ENCODE measurements at places on chromosomes 2 and 18.

- DNase-seq, result no peak
Observed at GRCh38 chr18:31876707-31877106, 66.2 kb downstream of the TRAPPC8 start.

GRCh38 chr18:46917108-46917802, at the start of the genes KATNAL2 and PIAS2:
Gene KATNAL2 (plus strand): TSS chr18:46917602. CDS start chr18:46946873, 29,271 bp downstream.
Gene PIAS2 (minus strand): TSS chr18:46917507. CDS start chr18:46917345, 162 bp downstream.
- DNase-seq, result peak; percentile 25

DNA sequence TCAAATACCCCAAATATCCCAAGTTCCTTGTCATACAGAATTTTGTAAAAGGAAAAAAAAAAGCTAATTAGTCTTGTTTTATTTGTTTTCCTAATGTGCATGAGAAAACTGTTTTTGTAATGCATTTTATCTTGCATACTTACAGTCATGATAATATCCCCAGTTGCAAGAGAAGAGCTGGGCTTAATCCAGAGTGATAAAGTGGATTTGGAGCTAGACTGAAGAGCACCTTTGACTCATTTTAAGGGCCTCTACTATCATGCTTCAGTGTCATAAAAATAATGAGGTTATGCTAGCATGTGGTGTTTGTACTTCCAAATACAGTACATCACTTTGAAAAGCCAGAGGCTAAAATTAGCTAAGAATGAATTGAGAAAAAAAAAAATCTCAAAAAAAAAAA, 26.4 kb downstream of the ARHGAP15 start:
- no peak for DNase-seq

GRCh38 chr18:6106091-6106685, 210.9 kb upstream of the TMEM200C start:
- no peak for DNase-seq

GRCh38 chr18:67154979-67155378, 361.5 kb downstream of the DSEL start:
- no peak for DNase-seq

GRCh38 chr2:49600524-49600923, 446.2 kb upstream of the FSHR start:
- no peak for DNase-seq

- DNase-seq, result no peak
Observed at GRCh38 chr18:80159713-80160636, 50.9 kb downstream of the ADNP2 start.

DNA sequence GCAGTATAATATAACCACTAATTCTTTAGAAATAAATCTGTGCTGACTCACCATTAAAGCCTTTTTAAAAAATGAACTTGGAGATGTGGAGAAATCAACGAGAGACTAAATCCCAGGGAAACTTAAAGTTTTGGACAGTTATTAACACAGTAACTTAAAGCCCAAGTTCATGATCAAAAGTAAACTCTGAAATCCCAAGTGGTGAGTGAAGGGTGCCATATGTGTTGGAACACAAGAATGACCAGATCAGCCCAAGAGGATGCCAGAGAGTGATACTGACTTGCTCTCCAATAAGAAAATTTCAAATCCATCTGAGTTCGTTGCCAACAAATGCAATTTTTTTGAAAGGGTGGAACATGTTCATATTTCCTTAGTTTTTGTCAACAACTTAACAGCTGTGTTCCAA, 838.1 kb upstream of the ACVR2A start:
- peak; percentile 74 for DNase-seq

DNA sequence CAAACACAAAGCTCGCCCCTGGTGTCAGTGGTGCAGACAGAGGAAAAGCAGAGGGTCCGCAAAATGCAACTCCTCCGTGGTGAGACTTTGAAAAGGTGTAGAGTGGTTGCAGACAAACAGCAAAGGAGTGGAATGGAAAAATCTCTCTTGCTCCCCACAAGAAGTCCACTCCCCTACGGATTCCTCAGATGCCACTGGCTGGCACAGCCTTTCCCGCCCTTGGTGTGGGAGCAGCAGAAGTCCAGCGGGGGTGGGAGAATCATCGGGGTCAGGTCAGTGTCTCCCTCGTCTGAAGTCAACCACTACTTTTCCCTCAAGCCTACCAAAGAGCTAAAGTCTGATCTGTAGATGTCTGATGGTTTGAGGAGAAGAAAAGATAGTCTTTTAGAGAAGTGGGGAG, 22.3 kb upstream of the B3GNT7 start:
- no peak for DNase-seq

GRCh38 chr2:232781765-232782164, 5.4 kb upstream of the KCNJ13 start:
- DNase-seq, result peak; percentile 69

DNA sequence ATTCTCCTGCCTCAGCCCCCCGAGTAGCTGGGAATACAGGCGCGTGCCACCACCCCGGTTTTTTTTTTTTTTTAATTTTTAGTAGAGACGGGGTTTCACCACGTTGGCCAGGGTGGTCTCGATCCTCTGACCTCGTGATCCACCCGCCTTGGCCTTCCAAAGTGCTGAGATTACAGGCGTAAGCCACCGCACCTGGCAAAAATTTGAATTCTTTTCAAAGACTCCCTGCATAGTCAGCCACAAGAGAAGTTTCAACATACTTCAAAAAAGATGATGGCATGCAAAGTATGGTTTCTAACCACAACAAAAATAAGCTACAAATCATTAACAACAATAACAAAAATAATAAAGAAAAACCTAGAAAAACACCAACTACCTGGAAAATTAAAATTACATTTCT, 22.0 kb downstream of the HYCC2 start:
- no peak for DNase-seq

DNA sequence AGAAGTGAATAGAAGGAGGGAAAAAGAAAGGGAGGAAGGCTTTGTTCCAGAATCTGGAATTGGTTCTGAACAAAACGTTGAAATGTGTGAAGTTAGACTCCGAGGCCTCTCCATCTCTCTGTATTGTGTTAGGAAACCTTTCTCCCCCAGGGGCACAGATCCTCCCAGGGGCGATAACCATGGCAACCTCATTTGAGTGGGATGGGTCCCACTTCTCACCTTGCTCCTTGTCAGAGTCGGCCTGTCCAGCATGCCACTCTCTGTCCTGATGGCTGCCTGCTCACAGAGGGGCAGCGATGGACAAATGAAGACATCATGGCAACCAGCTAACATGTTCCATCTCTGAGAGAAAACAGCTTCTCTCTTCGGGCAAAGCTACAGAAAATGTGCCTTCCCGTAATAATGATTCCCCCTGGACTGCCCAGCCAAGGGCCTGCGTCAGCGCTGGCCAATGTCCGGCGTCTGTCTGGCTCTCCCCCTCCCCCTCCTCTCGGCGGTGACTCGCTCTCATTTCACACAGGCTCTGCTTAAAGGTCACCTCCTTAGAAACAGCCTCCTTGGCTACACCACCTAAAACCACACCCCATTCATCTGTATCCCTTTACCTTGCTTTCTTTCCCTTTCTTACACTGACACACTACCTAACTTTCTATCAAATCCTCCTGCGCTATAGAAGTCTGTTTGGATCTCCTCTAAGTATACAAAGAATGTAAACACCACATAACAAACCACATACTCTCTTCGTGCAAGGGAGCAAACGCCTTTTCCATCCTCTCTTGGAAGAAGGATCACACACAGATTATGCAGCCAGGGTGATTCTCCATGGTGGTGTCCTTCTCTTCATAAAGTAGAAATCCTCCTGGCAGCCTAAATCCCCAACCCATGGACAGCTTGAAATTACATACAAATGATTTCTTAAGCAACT, 32.1 kb upstream of the TTC39C start:
- peak; percentile 61 for DNase-seq

- no peak for DNase-seq
Observed at GRCh38 chr2:161919873-161920272, 154.1 kb downstream of the DPP4 start.

DNA sequence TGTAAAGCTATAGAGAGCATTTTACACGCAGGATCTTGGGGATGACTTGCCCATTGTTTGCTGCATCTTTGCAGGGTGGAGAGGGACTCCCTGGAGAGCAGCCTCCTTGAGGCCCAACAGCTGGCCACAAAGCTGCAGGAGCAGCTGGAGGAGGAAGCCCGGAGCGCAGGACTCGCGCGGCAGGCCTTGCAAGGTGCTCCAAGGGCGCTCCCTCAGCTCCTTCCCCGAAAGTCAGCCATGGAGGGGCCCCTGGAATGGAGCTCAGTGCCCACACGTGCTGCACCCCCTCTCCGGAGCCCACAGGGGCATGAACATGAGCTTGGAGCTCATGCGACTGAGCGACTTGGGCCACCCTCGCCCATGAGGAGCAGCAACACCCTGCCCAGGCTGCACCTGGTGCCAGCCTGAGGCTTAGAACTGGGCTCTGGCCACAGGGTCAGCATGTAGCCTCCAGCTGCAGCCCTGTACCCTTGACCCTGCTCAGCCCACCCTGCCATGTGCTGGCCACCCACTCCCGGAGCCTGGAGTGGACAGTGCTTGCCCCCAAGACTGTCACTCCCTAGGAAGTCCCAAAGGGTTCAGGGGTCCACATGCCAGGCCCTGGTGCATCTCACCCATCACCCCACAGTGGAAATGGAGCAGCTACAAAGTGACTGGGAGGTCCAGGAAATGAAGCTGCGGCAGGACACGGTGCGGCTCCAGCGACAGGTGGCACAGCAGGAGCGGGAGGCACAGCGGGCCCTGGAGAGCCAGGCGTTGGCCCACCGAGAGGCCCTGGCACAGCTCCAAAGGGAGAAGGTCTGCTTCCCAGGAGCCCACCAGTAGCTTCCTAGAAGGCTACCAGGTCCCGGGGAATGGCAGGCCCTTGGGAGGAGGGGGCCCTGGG, 43.0 kb downstream of the CROCC2 start:
- DNase-seq, result no peak

DNA sequence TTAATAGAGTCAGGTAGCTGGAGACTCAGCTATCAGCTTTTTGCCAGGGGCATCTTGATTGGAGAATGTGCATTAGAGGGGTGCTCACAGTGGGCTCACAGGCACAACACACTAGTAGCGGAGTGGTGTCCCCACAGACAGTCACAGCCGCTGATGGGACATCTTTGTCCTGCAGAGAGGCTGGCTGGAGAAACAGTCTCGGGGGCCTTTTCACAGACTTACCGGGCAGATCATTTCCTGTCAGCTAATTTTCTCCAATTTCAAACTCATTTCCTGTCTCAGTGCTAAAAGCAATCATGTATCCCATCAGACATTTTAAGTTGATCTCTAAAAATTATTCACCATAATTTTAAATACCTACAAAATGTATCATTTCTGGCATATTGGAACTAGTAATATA, 562.6 kb downstream of the DCDC2C start:
- no peak for DNase-seq

DNA sequence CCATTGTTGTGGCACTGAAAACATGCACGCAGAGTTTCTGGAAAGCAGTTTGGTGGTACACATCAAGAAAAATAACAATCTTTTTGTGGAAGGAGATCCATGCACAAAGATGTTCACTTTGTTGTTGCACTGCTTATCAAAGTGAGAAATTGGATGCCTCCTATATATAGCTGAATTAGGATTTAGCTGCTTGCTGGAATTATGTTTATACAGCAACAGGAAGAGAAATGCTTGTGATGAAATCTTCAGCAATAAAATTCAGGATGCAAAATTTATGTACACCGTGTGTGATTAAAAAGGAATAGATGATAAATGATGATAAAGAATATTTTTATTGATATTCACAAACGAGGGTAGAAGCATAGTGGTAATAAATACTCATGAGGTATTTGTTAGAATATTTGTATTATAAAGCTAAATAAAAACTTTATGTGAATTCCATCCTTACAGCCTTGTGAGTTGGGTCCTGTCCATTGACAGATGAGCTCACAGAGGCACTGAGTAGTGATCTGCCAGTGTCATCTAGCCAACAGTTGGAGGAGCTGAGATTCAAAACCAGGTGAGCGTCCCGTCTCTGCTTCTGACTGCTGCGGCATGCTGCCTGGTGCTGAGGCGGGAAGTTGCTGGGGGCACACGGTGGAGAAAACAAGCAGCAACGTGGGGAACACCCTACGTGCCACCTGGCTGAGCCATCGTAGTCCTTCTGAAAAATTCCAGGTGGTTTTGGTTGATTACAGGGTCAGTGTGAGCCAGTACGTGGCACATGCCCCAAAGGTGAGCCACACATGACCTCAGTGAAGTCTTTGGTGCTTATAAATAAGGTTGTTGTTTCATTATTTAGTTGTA, 80.2 kb downstream of the ASAP2 start:
- no peak for DNase-seq

DNA sequence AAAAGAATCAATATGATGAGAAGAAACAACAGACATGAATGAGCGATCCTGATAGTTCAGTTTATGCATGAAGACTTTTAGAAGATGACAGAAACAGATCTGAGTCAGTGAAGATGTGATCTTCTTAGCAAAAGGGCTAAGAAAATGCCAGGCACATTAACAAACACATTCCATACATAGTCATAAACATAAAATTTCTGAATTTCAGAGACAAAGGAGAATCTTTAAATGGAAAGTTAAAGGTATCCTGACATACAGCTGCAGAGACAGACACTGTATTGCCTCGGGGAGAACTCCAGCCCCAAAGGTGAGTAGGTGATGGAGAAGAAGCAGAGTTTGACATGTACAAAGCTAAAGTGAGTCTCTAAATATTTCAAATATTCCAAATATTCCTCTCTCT, 40.6 kb upstream of the FN1 start:
- DNase-seq, result no peak

- no peak for DNase-seq
Observed at GRCh38 chr2:108776475-108776874, 10.1 kb upstream of the CCDC138 start.

- DNase-seq, result no peak
Observed at GRCh38 chr2:143960177-143960576, 559.7 kb downstream of the ZEB2 start.

GRCh38 chr2:210584834-210585233, 28.4 kb downstream of the CPS1 start:
- DNase-seq, result no peak

DNA sequence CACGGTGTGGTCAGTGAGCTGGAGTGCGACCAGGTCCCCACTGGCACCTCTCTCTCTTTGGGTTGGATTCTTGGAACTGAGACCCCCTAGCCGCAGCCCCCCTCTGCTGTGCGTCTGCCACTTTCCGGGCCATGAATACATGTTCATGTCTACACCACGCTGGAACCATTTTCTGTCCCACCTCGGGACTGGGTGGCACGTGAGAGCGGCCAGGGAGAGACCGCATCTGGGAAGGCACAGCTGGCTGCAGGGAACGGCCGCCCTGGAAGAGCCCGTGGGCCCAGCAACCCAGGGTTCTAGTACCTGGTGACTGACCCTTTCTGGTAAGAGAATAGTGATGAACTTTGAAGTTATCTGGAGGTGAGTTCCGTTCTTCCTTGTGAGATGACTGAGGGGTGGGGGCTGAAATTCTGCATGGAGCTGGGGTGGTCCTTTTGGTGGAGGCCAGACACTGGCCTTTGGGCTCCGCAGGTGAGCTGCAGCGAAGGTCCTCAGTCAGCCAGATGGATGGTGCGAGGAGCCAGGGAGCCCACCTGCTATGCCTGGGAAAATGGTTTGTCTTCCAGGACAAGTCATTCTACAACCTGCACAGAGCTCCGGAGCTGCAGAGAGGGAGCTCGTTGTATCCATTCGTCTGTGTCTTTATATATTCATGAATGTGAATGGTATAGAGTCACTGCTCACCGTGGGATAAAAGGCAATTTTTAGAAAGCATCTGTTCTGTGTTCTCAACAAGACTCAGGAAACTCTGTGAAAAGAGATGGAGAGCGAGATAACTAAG, 223.5 kb downstream of the NDUFA10 start:
- no peak for DNase-seq

- DNase-seq, result no peak
Observed at GRCh38 chr2:46461709-46462171, 17.6 kb upstream of the TMEM247 start.

All from AG09319 (cell line).